ENCODE measurements at places on chromosomes 5 and 9.

- DNase-seq: no peak
These were observed 196.6 kb downstream of the TTLL11 start for GRCh38 chr9:121896545-121896943.

- DNase-seq: no peak
These were observed 681 bp upstream of the LHFPL2 start for GRCh38 chr5:78649211-78649695.

DNA sequence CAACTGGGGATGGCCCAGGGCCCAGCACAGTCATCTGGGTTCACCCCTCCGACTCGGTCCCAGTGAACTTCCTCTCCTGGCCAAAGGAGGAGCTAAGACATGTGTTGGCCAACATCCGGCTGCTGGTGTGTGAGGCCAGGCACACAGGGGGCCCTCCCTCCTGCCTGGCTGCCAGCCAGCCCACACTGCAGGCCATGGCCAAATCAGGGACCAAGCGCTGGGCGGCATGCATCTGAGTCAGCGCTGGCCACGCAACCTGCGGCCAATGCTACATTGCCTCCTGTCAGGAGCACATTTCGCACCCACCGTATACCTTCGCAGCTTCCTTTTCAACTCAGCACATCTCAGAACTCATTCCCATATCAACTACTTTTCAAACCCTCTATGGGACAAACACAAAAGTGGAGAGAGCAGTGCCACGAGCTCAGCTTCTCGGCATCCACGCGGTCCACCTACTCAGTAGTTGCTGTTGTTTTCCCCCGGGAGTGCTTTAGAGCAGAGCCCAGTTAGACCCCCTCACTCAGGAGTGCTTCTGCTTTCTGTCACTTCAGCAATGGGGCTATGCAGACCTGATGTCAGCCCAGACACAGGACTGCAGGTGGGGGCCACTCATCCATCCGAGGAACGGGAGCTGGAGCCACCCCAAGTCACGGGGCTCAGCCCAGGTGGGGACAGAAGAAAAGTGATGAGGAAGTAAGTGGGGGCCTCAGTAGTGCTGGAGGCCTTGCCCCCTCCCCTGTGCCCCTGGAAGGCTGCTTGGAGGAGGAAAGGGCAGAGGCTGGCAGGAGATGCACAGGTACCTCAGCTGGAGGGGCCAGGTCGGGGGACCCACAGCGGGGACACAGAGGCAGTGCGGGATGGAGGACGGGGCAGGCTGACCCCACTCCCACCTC is 13.9 kb downstream of the NINJ1 start:
- DNase-seq: peak; percentile 34

GRCh38 chr5:138033907-138034306 is 1.0 kb upstream of the FAM13B start:
- DNase-seq: no peak

- DNase-seq: no peak
These were observed 42.5 kb upstream of the ZFR start for GRCh38 chr5:32487008-32487407.

DNA sequence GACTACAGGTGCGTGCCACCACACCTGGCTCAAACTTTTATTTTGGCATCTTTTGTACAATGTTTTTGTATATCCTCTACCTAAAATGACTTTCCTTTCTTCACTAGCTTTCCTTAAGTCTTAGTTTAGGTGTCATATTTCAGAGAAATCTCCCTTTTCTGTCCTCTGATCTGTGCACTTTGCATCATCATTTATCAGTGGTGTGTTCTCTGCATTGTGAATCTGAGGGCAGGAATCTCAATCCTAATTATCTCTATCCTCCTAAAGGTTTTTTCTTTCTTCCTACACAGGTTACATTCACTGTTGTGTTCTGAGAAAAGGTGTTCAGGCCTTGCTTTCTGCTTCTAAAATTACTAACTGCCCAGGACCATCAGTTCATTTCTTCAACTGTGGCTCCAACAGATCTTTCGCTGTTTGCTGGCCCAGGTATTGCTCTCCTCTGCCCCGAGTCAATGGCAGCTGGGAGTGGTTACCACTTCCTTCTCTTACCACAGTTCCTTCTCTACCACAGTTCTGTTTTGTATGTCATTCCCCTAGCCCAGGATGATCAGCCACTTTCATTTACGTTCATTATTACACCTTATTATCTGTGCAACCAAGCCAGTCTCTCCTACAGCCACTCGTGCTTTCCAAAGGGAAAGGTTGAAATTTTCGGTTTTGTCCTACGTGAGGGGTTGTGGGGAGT is 14.0 kb downstream of the TGFBR1 start:
- DNase-seq: no peak

GRCh38 chr5:95864944-95865504 is 42.5 kb upstream of the GLRX start:
- no peak for DNase-seq

DNA sequence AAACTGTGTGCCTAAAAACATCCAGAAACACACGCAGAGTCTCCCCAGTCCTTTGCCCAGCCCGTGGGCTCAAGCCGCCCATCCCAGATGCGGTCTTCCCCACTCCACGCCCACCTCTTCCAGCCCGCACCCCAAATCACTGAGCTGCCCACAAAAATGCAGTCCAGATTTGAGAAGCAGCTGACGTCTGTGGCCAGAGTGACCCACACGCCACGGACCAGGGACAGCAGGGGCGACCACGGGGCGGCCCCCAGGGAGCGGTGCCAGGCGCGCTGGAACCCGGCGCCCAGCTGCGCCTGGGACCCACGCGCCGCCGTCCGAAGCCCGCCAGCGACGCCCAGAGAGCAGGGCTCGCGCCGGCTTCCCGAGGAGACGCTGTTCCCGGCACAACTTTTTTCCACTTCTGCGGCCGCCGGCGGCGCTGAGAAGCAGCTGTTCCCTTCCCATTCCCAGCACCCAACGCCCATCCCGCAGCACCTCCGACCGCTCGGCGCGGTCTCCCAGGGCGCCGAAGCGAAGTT is 674 bp downstream of the LHFPL2 start:
- DNase-seq: no peak

DNA sequence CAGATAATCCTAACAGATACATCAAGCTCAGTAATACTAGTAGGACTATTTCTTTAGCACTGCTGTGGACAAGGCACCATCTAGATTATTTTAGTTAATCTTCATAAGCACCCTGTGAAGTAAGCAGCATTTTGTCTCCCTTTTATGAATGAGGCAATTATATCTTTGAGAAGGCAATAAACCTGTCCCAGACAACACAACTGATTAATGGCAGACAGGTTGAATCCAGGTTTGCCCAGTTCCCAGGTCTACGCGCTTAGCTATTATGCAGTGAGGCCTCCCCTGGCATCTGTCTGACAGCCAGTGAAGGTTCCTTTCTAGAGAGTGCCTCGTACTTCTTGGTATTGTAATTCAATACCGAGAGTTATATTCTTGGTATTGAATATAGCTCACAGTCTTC is 9.7 kb upstream of the LVRN start:
- DNase-seq: no peak

- no peak for DNase-seq
These were observed 7.1 kb downstream of the FLT4 start for GRCh38 chr5:180642181-180642775.

- DNase-seq: no peak
These were observed 67.8 kb downstream of the LHX2 start for GRCh38 chr9:124079176-124079925.

DNA sequence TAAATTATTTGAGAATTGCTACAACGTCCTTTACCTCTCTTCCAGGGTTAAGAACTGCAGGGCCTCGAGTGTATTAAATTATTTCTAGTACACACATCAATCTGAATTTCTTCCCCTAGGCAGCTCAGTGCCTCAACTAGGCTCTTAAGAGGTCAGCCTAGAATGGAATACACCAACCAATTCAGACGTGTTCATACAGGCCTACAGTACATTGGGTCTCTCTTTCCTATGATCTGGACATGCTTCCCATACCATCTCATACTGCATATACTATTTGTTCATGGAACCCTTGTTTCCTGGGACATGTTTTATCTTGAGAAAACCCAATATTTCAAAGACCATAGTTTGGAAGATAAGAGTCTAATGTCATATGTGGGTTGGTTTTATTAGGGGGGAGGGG is 434.1 kb upstream of the WWC1 start:
- no peak for DNase-seq

GRCh38 chr5:127029581-127030258 is 638 bp downstream of the MARCHF3 start:
- peak; percentile 44 for DNase-seq

DNA sequence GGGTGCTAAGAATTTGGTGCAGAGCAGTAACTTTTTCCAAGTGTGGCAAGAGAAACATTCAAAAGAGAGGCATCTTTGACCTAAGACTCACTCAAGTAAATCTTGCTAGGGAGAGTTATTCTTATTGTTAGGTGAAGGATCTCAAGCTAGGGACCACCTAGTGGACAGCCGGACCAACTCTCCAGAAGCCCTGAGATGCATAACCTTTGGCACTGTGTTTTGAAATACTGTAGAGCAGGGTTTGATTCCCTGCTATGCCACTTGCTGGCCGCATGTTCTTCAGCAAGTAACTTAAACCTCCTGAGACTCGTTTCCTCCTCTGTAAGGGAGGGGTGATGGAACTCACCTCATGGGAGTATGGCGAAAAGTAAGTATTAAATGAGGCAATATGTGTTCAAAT is 336.1 kb upstream of the ADAMTSL1 start:
- no peak for DNase-seq

GRCh38 chr5:126777975-126778674 is 1.2 kb downstream of the LMNB1 start:
- DNase-seq: peak; percentile 95

GRCh38 chr5:56995596-56995995 is 43.7 kb upstream of the MIER3 start:
- no peak for DNase-seq

GRCh38 chr9:129270903-129271431 is 92.9 kb upstream of the IER5L start:
- DNase-seq: no peak

DNA sequence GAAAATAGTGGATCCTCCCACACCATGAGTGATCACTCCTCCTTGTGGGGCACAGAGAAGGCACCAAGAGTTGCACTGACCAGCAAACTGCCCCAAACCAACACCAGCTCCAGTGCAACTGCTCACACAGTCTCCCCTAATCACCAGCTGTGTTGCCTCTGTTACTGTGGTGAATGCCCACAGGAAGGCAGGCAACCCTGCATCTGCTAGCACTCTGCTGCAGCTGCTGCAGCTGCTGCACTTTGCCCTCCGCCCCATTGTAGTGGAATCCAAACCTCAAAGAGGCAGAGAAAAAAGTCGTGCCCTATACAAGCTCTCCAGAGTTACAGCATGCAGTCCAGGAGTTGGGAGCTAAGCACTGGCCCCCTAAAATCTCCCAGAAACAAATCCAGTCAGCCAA is 339.6 kb downstream of the TRIM36 start:
- DNase-seq: no peak

GRCh38 chr5:147756566-147756965 is 26.0 kb downstream of the JAKMIP2 start:
- no peak for DNase-seq

- no peak for DNase-seq
These were observed 33.2 kb downstream of the NEK6 start for GRCh38 chr9:124290743-124291554.

GRCh38 chr9:95775191-95775590 is 100.3 kb upstream of the ERCC6L2 start:
- DNase-seq: no peak

DNA sequence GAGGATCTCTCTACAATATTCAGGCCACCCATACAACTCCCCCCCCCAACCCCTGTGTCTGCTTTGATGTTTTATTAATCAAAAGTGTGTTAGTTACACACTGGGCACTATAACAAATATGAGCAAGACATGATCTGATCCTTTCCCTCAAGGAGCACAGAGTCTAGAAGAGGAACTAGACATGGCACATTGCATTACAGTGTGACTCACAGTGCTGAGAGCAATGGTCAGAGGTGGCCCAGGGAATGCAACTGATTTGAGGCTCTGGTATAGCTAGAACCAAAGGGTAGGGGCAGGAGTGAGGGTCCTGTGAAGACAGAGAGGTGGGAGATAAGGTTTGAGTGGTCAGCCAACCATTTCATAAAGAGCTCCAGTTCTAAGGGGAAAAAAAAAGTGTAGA is 539.2 kb downstream of the ACTL7B start:
- no peak for DNase-seq

- no peak for DNase-seq
These were observed 544 bp upstream of the SNX24 start for GRCh38 chr5:122844910-122845228.

DNA sequence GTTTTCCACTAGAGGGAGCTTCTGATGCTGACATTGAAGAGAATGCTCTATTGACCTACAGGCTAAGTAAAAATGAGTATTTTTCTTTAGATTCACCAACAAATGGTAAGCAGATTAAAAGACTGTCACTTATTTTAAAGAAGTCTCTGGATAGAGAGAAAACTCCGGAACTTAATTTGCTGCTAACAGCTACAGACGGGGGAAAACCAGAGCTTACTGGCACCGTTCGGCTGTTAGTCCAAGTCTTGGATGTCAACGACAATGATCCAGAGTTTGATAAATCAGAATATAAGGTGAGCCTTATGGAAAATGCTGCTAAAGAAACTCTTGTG is 764 bp downstream of the PCDHA11 start:
- DNase-seq: no peak

- DNase-seq: no peak
These were observed 17.4 kb downstream of the FGF18 start for GRCh38 chr5:171436804-171437285.

- DNase-seq: no peak
These were observed 20.8 kb upstream of the SNCAIP start for GRCh38 chr5:122291000-122291901.

DNA sequence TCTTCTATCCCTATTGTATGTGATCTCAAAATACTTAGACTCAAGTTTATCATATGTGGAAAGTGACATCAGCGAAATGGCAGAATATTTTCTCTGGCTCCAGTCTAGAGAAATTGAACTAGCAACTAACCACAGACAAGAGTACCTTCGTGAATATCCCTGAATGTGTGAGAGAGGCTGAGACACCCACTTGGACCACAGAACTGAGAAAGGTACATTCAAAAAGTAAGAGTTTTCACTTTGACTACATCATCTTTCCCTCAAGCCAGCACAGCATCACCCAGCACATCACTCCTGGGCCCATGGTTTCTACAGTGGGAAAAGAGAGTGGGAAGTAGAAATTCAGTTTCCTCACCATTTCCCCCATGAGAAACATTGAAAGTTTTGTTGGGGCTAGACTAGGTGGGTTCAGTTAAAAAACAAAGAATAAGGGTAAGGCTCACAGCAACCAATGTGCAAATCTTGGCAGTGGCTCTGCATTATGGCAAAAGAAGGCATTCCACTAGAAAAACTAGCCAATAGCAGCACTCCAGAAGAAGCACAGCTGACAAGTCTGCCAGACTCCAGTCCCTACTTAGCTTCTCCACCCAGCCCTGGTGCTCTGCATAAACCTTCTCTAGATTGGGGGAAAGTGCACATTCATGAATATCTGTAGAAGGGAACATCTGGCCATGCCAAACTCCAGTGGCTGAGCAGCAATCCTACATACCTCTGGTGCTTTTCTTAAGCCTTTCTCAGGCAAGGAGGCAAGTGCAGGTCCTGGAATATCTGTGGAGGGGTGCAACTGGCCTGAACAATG is 225.6 kb upstream of the VLDLR start:
- DNase-seq: no peak

- no peak for DNase-seq
These were observed 30.6 kb downstream of the SNX2 start for GRCh38 chr5:122805481-122805880.

GRCh38 chr5:175576096-175576495 is 81.8 kb upstream of the HRH2 start:
- DNase-seq: no peak

GRCh38 chr9:134689321-134690181 is 47.9 kb downstream of the COL5A1 start:
- peak; percentile 16 for DNase-seq

Measured in stimulated activated CD4-positive, alpha-beta T cell treated with anti-CD3 and anti-CD28 coated beads, TNF-alpha, amount 100 ng/mL, for 24 hours (primary cell).